ENCODE measurements at places on chromosomes 16 and 17. TPM values are rescaled to one million over a fixed set of nuclear protein-coding genes. Genes with fewer than 3 reads are reported as not detected.
A peak's percentile ranks its signal among the peaks of the same experiment; 100 is the strongest.

MAP2K3 gene
- 35.3 TPM for total RNA-seq

RUSF1 gene
- 39.4 TPM for total RNA-seq

BAHCC1 gene
- total RNA-seq: 21.5 TPM

CCL1 gene
- total RNA-seq: not detected

SEPTIN1 gene
- 2.7 TPM for total RNA-seq

CHST6 gene
- 23.2 TPM for total RNA-seq

PABPN1L gene
- total RNA-seq: not detected

TBC1D3E gene
- not detected for total RNA-seq

FSCN2 gene
- 0.89 TPM for total RNA-seq

ABCA3 gene
- 16.8 TPM for total RNA-seq

HOXB1 gene
- 0.41 TPM for total RNA-seq

C16orf74 gene
- 6.3 TPM for total RNA-seq

GRCh38 chr16:11072420-11073153 lies 128.2 kb downstream of the CLEC16A start:
- DNase-seq: no peak
- peaks cover 11% of the 10 kb centered on the region for H3K4me1 ChIP-seq
- H3K4me3 ChIP-seq: no peak overlapping the region
- H3K36me3 ChIP-seq: no peaks in the 10 kb centered on the region
- no peak overlapping the region for H3K27ac ChIP-seq

DNA sequence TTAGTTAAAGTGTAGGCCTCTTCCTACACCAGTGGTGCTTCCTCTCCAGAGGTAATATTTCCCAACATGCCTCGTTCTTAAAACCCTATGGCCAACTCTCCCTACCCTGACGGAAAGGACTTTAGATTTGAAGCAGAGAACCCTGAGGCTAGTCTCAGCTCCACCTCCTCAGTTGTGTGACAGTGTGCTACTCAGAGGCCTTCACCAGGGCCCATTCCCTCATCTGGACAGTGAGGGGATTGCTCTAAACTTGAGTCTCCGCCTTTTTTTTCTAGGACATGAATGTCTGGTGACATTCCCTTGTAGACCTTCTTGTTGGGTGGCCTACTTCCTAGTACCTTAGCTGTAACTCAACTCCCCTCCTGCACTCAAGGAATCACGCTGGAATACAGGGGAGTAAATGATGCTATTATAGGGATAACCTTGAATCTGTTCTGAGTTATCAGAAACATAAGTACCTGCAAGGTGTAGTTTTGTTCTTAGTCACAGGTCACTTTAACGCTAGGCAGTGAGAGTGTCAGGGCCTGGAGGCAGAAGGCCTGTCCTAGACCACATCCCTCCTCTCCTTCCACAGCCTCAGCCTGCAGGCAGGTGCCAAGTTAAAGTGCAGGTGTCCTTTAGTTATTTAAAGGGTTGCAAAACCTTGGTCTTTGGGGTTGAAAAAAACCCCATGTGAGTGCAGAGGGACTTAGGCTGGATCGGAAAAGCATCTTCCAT lies 26.9 kb downstream of the LDHD start:
- H3K27ac ChIP-seq: peak overlapping the region; percentile 51
- no peak overlapping the region for H3K4me3 ChIP-seq
- no peak for DNase-seq
- peaks cover 51% of the 10 kb centered on the region for H3K4me1 ChIP-seq
- H3K36me3 ChIP-seq: peaks cover 9% of the 10 kb centered on the region
- no peaks in the 10 kb centered on the region for H3K27me3 ChIP-seq

- H3K4me1 ChIP-seq: peaks cover 78% of the 10 kb centered on the region
- no peaks in the 10 kb centered on the region for H3K36me3 ChIP-seq
- H3K27ac ChIP-seq: peak overlapping the region; percentile 99
- H3K4me3 ChIP-seq: no peak overlapping the region
- H3K27me3 ChIP-seq: no peaks in the 10 kb centered on the region
These were observed 34.9 kb downstream of the CHD9 start for GRCh38 chr16:53089434-53090285.

- H3K27me3 ChIP-seq: peaks cover 10% of the 10 kb centered on the region
- no peak overlapping the region for H3K27ac ChIP-seq
- H3K4me1 ChIP-seq: peaks cover 4% of the 10 kb centered on the region
- no peak for DNase-seq
- H3K4me3 ChIP-seq: no peak overlapping the region
These were observed 6.9 kb downstream of the SLC9A5 start for GRCh38 chr16:67255553-67256221.

DNA sequence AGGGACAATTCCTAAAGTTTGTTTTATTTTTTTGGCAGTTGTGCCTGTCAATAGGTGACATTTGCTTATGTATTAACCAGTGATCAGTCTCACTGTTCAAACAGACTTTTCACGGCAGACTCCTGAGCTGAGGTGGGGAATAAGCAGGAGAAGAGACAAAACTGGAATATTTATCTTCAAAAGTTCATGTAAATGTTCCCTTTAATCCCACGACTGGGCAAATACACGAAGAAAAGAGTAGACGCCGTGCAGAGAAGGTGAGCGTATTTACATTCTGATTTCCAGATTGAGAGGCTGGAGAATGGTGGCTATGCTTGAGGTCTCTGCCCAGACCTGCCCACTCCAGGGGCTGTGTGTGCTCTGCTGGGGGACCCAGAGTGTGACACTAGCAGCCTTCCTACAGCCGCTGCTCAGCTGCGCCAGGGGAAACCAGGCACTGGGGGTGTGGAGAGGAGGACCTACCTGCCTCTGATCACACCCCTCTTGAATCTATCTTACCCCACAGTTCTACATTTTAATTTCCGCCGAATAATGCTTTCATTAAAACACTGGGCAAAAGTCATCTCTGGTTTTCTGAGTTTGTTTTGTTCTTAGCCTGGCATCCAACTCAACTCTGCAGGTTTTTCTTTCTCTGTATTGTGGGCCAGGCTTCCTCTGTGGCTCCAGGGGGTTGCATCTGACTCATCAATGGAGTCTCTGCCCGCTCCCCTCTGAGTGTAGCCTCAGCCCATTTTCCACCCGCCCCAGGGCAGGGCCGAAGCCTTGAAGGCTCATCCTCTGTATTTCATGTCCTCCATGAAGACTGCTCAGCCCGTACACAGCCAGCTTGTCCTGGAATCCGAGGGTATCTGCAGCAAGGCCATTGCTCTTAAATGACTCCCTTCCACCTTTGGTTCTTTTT lies 237.1 kb downstream of the NTN1 start:
- DNase-seq: no peak
- no peaks in the 10 kb centered on the region for H3K36me3 ChIP-seq
- no peaks in the 10 kb centered on the region for H3K27me3 ChIP-seq

DNA sequence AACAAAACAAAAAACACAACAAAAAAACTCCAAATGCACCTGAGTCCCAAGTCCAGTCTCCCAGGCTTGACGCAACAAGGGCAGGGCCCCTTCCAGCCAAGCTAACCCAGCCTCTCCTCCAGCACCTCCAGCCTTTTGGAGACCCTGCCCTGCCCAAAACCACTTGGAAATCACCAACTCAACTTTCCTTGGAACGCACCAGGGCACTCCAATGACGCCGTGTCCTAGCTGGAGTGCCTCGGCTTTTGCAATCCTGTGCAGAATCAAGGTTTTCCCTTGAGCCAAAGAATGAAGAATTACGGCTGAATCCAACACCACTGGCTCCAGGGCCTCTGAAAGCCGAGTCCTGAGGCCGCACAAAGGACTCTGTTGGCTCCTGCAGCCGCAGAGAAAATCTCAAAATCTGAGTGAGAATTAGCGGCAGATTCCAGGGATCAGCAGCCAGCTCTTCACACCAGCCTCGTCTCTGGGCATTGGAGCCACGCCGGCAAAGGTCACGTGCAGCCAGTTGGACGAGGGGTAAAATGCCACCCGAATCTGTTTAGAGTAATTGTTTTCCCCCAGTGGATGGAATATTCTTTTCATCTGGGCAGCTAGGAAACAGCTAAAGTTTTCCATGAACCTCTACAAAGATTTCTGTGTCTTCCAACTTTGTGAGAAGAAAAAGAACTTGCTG lies 9.7 kb upstream of the BAIAP2 start:
- H3K36me3 ChIP-seq: no peaks in the 10 kb centered on the region
- peaks cover 3% of the 10 kb centered on the region for H3K27me3 ChIP-seq
- DNase-seq: no peak
- no peak overlapping the region for H3K27ac ChIP-seq
- no peak overlapping the region for H3K4me3 ChIP-seq
- H3K4me1 ChIP-seq: peaks cover 5% of the 10 kb centered on the region

- H3K4me1 ChIP-seq: peaks cover 9% of the 10 kb centered on the region
- no peak overlapping the region for H3K27ac ChIP-seq
- no peaks in the 10 kb centered on the region for H3K36me3 ChIP-seq
- H3K4me3 ChIP-seq: no peak overlapping the region
- H3K27me3 ChIP-seq: no peaks in the 10 kb centered on the region
These were observed 40.8 kb downstream of the MRC2 start for GRCh38 chr17:62668091-62668804.

GRCh38 chr17:65753348-65753747 lies 191.9 kb upstream of the AXIN2 start:
- no peak overlapping the region for H3K4me3 ChIP-seq
- H3K27me3 ChIP-seq: no peaks in the 10 kb centered on the region
- no peak for DNase-seq
- peaks cover 14% of the 10 kb centered on the region for H3K4me1 ChIP-seq
- H3K27ac ChIP-seq: no peak overlapping the region
- H3K36me3 ChIP-seq: no peaks in the 10 kb centered on the region

- H3K36me3 ChIP-seq: peaks cover 14% of the 10 kb centered on the region
- H3K4me1 ChIP-seq: peaks cover 24% of the 10 kb centered on the region
- peak overlapping the region; percentile 93 for H3K27ac ChIP-seq
- peak; percentile 45 for DNase-seq
- peak overlapping the region; percentile 52 for H3K4me3 ChIP-seq
These were observed 194.4 kb upstream of the TOX3 start for GRCh38 chr16:52741351-52741750.

DNA sequence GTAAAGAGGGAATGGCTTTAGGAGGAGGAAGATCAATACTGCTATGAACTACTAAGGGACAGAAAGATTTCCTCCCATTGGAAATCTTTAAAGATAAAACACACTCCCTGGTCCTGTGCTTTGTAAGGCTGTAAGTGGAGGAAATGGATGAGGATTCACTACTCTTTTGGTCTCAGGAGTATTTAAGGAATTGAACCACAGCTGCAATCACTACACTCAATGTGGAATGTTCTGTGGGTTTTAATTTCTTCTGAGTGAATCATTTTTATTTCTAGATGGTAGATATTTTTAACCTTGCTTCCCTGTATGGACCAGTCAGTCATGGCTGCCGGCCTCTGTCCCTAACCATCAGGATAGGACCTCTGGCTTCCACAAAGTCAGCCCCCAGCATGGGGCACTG lies 65.6 kb downstream of the SDR42E1 start:
- peaks cover 45% of the 10 kb centered on the region for H3K4me1 ChIP-seq
- H3K36me3 ChIP-seq: no peaks in the 10 kb centered on the region
- no peak for DNase-seq
- H3K27me3 ChIP-seq: peaks cover 23% of the 10 kb centered on the region

- no peak overlapping the region for H3K27ac ChIP-seq
- DNase-seq: no peak
- peaks cover 27% of the 10 kb centered on the region for H3K27me3 ChIP-seq
These were observed 140.6 kb downstream of the VPS53 start for GRCh38 chr17:574061-574460.

DNA sequence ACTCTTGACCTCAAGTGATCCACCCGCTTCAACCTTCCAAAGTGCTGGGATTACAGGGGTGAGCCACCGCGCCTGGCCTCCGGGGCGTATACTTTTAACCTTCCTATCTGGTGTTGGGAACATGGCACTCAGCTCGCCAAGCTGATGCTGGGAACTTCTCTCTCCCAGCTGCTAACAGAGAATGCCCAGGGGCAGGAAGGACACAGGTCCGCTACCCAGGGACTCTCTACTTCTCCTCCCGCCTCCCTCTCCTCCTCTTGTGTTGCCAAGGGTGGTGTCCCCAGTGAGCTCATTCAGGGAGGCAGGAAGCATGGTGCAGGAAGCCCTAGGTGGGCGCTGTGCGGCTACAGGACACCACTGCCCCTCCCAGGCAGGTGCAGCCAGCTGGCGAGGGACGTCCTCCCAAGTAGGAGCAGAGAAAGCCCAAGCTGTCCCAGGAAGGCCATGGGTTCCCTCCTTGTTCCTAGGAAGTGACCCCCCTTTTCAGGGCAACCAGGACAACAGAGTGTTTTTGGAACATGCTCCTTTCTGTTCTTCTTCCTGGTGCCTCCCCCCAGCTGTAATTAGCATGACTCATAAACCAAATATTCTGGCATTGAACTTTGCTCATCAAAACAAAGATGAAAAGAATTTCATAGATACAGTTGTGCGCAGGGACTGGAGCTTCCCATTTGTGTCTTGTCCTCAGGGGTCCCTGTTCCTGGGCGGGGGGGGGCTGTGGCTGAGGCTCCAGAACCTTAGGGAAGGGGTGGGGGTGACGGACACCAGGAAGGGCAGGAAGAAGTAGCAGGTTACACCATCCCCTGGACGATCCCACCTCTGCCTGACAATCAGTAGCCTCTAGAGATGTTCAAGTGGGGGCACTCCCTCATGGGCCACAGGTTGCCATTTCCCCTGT lies 2.7 kb downstream of the C1QTNF1 start:
- no peak overlapping the region for H3K27ac ChIP-seq
- peaks cover 72% of the 10 kb centered on the region for H3K27me3 ChIP-seq
- no peak overlapping the region for H3K4me3 ChIP-seq

DNA sequence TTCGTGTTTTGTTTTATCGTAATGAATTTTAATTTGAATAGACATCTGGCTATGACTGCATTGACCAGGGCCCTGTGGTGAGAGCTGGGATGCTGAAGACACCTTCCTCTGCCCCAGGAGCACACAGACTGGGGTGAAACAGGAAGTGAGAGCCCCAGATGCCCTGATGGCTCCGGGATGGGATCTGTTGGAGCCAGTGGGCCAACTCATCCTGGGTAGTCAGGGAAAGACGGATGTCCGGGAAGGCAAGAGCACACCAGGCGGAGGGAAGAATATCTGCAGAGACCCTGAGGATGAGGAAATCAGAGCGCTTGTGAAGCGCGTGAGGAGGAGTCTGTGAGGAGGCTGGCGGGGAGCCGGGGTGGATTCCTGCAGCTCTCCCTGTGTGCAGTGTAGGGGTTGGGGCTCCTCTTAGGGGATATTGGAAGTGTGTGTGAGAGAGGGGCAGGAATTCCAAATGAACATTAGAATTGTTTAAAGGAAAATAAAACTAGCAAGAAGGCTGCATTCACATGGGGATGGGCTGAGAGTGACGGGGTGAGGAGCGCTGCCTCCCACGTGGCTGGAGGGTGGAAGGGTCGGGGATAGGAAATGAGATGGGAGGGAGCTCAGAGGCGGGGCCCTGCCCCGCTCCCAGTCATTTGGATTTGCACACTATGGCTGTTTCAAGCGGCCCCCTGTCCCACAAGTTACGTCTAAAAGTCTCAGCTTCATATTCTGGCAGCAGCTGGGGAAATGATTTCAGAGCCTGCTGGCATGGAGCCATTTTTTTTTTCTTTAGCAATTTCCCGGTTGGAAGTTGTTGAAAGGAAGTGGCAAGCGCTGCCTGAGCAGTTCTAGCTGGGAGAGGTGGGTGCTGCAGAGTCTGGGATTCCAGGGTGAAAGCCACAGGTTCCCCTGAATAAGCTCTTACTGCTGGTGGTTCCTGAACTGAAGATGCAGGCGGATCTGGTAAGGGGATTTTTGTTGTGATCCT lies 71.2 kb upstream of the LGALS9 start:
- no peak for DNase-seq
- H3K27ac ChIP-seq: peak overlapping the region; percentile 82
- peaks cover 15% of the 10 kb centered on the region for H3K4me1 ChIP-seq
- H3K27me3 ChIP-seq: no peaks in the 10 kb centered on the region

- peaks cover 4% of the 10 kb centered on the region for H3K36me3 ChIP-seq
- DNase-seq: no peak
- no peaks in the 10 kb centered on the region for H3K27me3 ChIP-seq
- peaks cover 15% of the 10 kb centered on the region for H3K4me1 ChIP-seq
- no peak overlapping the region for H3K27ac ChIP-seq
These were observed 30.5 kb downstream of the ITGAE start for GRCh38 chr17:3770466-3770865.

- DNase-seq: no peak
- H3K4me3 ChIP-seq: no peak overlapping the region
- H3K36me3 ChIP-seq: peaks cover 83% of the 10 kb centered on the region
- peaks cover 10% of the 10 kb centered on the region for H3K27me3 ChIP-seq
- no peak overlapping the region for H3K27ac ChIP-seq
These were observed 7.7 kb downstream of the ZNF174 start for GRCh38 chr16:3408561-3409197.
